ENCODE measurements at places on chromosomes 13 and 19. TPM values are rescaled to one million over a fixed set of nuclear protein-coding genes. Genes with fewer than 3 reads are reported as not detected.

VAV1 gene
- total RNA-seq = not detected

DNA sequence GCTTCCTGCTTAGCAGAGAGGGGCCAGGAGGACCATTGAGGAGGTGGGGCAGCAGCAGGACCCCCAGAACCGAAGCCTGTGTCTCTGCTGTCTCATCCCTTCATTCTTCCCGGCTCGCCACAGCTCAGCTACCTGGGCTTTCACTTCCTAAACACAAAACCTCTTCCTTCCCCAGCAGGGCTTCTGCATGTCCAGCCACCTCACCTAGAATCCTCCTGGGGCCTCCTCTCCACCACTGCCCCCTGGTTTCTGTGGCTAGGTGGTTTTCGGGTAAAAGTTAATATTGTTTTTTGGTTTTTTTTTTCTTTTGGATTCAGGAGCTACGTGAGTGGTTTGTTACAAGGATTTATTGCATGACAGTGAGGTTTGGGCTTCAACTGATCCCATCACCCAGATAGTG is 61.8 kb upstream of the PABPC3 start:
- H3K27me3 ChIP-seq = no peaks in the 10 kb centered on the region
- no peaks in the 10 kb centered on the region for H3K4me1 ChIP-seq
- H3K36me3 ChIP-seq = no peaks in the 10 kb centered on the region
- H3K27ac ChIP-seq = no peak overlapping the region
- no peak overlapping the region for H3K4me3 ChIP-seq

SULT2A1 gene
- total RNA-seq = not detected

DNA sequence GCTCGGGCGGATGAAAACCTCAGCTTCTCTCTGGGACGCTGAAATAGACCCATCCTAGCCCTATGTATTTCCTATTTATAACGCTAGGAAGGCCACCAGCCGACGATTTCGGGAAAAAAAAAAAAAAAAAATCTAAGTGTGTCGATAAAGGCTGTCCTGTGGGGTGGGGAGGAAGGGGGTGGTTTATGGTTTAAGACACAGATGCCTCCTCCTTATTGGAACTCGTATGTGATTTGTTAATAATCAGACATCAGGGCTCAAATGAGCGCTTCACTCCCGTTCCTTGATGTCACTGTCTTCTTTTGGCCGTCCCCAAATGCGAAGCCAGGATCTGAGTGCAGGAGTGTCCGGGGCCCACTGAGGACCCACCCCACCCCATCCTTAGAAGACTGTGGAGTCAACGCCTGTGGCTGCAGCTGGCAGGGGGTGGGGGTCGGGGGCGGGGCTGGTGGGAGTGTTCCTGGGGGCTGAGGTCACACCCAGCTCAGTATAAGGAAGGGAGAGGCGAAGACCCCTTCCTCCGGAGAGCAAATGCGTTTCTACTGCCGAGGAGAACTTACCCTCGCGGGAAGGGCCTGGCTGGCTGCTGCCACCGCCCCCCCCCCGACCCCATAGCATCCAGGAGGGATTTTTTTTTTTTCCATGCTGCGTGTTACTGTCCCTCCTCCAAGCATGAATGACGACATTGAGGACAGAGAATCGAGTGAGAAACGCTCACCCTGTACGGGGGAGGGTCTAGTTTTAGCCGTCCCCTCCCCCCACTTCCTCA is 971 bp downstream of the ATCAY start:
- no peak overlapping the region for H3K4me3 ChIP-seq
- H3K4me1 ChIP-seq = peaks cover 15% of the 10 kb centered on the region
- H3K27ac ChIP-seq = no peak overlapping the region
- no peak for DNase-seq
- H3K36me3 ChIP-seq = no peaks in the 10 kb centered on the region

DNA sequence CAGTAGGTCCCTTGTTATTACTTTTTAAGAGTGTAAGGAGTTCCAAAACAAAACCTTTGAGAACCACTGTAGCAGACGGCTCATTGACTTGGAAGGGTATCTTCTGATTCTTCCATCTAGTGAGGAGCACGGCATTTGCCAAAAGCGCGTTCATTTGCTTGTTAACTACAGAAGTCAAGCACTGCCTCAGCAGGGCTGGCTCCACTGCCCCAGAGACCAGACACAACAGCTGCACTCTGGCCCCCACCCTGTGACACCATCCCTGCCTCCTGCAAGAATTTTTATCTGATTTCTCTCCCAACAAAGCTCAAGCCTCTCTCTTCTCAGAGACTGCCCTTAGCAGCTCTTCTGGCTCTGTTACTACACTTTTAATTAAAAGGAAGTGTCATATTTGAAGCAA is 20.7 kb upstream of the XPO4 start:
- H3K4me3 ChIP-seq = no peak overlapping the region
- H3K4me1 ChIP-seq = no peaks in the 10 kb centered on the region
- no peak overlapping the region for H3K27ac ChIP-seq
- H3K36me3 ChIP-seq = no peaks in the 10 kb centered on the region
- DNase-seq = no peak

DNA sequence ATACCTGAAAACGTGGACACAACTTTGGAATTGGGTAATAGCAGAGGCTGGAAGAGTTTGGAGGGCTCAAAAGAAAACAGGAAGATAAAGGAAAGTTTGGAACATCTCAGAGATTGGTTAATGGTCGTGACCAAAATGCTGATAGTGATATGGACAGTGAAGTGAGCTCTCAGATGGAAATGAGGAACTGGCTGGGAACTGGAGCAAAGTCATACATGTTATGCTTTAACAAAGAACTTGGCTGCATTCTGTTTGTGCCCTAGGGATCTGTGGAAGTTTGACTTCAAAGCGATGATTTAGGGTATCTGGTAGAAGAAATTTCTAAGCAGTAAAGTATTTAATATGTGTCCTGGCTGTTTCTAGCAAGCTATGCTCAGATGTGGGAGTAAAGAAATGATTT is 136.2 kb downstream of the DNAJC3 start:
- no peaks in the 10 kb centered on the region for H3K4me1 ChIP-seq
- no peak for DNase-seq
- H3K27ac ChIP-seq = no peak overlapping the region
- H3K36me3 ChIP-seq = no peaks in the 10 kb centered on the region
- no peak overlapping the region for H3K4me3 ChIP-seq
- H3K27me3 ChIP-seq = no peaks in the 10 kb centered on the region

NEK5 gene
- total RNA-seq = not detected

EPSTI1 gene
- 21.3 TPM for total RNA-seq

GRCh38 chr13:106471957-106472543 is 63.4 kb downstream of the EFNB2 start:
- peak overlapping the region; percentile 6 for H3K4me3 ChIP-seq
- DNase-seq = peak; percentile 93
- peak overlapping the region; percentile 43 for H3K27ac ChIP-seq
- H3K4me1 ChIP-seq = peaks cover 26% of the 10 kb centered on the region
- no peaks in the 10 kb centered on the region for H3K27me3 ChIP-seq

- H3K36me3 ChIP-seq = no peaks in the 10 kb centered on the region
- H3K4me3 ChIP-seq = no peak overlapping the region
- peak; percentile 88 for DNase-seq
These were observed 475.4 kb upstream of the ARGLU1 start for GRCh38 chr13:107043021-107043956.

SAE1 gene
- 321 TPM for total RNA-seq

GRCh38 chr13:61255040-61255796 is 160.4 kb downstream of the PCDH20 start:
- H3K27ac ChIP-seq = no peak overlapping the region
- DNase-seq = no peak
- H3K27me3 ChIP-seq = no peaks in the 10 kb centered on the region
- H3K4me3 ChIP-seq = no peak overlapping the region
- no peaks in the 10 kb centered on the region for H3K36me3 ChIP-seq
- no peaks in the 10 kb centered on the region for H3K4me1 ChIP-seq

DNA sequence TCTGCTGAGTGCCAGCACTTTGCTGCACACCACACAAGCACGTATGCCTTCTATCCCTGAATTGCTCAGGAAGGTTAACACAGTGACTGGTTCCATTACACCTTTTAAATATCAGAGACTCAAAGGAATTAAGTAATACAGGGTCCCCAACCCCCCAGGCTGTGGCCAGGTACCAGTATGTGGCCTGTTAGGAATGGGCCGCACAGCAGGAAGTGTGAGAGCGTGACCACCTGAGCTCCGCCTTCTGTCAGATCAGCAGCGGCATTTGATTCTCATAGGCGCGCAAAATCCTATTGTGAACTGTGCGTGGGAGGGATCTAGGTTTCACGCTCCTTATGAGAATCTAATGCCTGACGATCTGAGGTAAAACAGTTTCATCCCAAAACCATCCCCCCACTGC is 194.5 kb downstream of the FOXO1 start:
- DNase-seq = no peak
- H3K4me3 ChIP-seq = no peak overlapping the region
- no peaks in the 10 kb centered on the region for H3K27me3 ChIP-seq
- H3K36me3 ChIP-seq = no peaks in the 10 kb centered on the region
- peaks cover 11% of the 10 kb centered on the region for H3K4me1 ChIP-seq
